Activated CD8-positive, alpha-beta T cell treated with anti-CD3 and anti-CD28 coated beads, Interleukin-2, amount 10 ng/mL, durations not matched to agents 7 days and 5 days (primary cell): ENCODE measurements at places on chromosomes 6 and 20.

GRCh38 chr6:161796681-161797080, 522.8 kb upstream of the AGPAT4 start:
- no peak for DNase-seq

DNA sequence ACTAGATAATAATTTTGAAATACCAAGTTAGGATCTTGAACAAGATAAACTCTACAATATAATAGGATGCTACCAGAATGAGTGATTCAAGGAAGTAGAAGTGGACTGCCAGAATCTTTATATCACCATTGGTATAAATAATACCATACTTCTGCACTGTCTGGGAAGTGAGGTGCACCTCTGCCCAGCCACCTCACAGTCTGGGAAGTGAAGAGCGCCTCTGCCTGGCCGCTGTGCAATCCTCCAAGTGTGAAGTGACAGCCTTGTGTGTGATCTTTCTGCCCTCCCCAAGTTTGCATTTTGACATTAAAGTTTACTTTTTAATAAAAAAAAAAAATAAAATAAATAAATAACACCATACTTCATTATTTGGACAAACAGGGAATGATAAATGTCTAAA, 18.8 kb downstream of the LATS1 start:
- no peak for DNase-seq

GRCh38 chr6:133991096-133991593, 38.1 kb downstream of the TBPL1 start:
- no peak for DNase-seq

DNA sequence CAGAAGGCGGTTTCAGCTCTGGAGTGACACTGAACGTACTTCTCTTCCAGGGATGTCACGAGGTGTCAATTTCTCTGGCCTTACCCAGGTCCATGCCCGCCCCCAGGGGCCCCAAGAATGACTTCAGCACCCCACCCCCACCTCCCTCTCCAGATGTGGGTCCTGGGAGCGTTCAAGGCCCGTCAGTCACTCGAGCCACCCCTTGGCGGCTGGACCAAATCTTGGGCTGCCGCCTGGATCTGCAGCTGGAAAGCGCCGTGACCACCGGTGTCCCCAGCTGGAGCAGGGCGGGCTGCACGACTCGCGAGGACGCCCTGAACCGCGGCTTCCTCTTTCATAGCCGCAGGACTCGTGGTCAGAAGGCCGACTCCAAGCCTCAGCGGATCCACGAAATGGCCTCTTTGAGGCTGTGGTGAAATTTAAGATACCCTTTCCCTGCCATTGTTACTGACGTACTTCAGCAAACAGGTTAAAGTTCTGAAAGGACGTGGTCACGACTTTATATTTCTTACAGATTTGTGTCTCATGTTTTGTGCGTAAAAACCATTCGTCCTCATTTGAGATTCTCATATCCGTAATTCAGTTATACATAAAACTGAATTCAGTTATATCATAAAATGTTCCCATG, 29.3 kb downstream of the TRIM38 start:
- DNase-seq = peak; percentile 62

DNA sequence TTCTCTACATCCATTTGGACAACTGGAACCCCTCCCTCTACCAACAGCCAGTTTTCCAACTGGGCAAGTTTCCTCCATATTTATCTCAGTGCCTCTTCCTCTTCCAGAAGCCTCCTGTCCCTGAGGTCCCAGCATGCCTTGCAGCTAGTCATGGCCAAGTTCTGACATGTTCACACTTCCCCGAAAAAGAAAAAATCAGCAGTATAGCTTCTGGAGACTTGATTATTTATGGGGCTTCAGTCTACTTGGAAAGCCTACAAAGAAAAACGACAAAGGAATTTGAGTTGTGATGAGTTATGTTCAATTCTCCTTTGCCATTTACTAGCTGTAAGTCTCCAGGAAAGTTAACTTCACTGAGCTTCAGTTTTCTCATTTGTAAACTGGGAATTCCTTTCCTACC, 406.5 kb downstream of the MAFB start:
- no peak for DNase-seq

DNA sequence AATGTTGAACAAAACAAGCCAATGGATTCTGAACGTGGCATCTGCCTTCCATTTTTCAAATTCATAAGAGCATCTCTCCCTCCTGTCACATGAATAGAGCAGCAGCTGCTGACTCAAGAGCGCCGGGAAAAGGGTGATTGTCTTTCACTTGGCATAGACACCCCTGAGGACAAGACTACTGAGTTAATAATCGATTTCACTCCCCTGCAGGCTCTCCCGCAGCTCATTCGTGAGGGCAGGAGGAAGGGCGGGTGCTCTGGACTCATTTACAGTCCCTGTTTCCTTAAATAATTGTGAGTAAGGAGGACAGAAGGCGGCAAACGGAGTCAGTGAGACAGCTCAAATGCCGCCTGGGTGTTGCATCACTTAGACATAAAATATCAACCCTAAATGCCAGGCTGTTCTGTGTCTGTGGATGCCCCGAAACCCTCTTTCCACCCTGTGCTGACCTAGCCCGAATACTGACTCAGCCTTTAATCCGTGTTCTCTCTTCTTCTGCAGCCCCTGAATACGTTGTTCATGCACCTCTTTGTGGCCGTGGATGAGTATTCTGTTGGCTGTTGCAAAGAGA, 21.6 kb downstream of the CFAP61 start:
- no peak for DNase-seq

- no peak for DNase-seq
Measured at GRCh38 chr6:68059899-68060298, 575.2 kb upstream of the ADGRB3 start.

DNA sequence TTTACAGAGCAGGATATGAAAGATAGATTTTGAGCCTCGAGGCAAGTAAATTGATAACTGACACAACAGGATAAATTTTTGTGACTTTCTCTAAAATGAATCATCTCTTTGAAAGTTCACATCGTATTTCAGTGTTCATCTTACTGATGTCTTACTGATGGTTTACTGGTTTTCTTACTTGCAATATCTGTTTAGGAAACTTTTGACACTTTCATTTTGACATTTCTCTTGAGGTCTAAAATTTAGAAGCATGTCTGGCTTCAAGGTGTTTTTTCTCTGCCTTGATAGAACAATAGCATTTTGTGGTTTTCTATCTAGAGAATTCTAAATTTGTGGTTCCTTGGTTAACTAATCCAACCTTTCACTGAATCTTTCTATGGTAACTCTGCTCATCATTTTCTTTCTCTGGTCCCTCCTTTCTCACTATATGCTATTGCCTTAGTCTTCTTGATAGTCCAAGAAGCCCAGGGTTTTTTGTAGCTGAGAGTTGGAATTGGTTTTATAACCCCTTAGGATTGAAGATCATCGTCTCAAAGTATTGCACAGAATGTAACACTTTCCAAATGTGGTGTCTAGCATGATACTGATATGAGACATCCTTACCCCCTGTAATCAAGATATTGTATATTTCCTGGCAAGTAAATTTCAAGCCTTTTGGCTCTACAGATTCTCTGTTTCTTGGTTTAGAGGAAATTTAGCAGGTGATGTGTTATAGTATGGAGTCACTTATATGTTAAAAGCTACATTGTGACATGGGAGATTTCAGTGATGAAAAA, 98.7 kb downstream of the RNF144B start:
- DNase-seq = no peak

GRCh38 chr6:170108890-170109587, 181.8 kb downstream of the DLL1 start:
- DNase-seq = no peak

GRCh38 chr6:15892369-15892768, 229.5 kb upstream of the DTNBP1 start:
- DNase-seq = no peak

DNA sequence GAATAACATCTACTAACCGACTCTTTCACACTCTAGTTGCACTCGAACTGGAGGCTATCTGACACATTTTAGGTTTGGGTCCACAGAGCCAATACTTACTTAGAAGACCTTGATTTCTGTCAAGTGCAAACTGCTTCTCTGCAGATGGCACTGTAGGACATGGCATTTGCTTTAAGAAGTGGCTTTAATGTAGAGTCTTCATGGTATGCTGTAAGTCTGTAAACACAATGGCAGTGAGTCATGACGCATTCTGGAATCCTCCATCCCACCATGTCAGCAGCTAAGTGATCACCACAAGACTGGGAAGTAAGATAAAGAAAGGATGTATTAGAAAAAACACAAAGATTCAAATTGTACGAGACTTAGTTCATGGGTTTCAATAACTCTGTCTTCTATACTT, 377.0 kb upstream of the NOX3 start:
- DNase-seq = no peak

- DNase-seq = no peak
Measured at GRCh38 chr6:148653138-148653776, 93.6 kb upstream of the UST start.

GRCh38 chr6:56387621-56388414, 140.4 kb upstream of the COL21A1 start:
- DNase-seq = no peak

GRCh38 chr6:170101281-170102035, 189.4 kb downstream of the DLL1 start:
- DNase-seq = no peak

- no peak for DNase-seq
Measured at GRCh38 chr6:135383766-135384165, 113.8 kb downstream of the AHI1 start.

GRCh38 chr20:17896771-17897369, 71.7 kb downstream of the SNX5 start:
- DNase-seq = no peak

- DNase-seq = no peak
Measured at GRCh38 chr6:101393251-101393828, at the start of gene GRIK2. Gene GRIK2, plus strand, starts transcription at chr6:101393708.

GRCh38 chr20:20521736-20522135, 153.8 kb downstream of the INSM1 start:
- DNase-seq = no peak

- no peak for DNase-seq
Measured at GRCh38 chr20:41249411-41250281, 67.9 kb downstream of the ZHX3 start.

DNA sequence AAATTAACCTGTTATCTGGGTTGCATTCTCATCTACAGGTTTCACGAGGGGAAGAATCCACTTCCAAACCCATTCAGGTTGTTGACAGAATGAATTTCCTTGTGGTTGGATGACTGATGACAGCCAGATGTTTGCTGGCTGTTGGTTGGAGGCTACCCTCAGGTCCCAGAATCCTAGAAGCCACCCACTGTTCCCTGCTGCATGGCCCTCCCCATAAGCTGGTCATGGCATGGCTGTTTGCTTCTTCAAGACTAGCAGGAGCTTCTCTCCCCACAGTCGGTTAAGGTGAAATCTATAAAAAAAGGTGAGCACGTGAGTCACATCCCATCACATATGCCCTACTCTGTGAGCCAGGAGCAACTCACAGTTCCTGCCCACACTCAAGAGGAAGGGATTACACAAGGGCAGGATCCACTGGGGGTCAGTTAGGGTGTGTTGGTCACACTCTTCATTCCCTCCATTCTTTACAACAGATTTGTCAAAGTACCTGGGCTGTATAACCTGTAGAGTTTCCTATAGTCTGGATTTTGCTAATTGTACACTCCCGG, 19.5 kb upstream of the RPS10 start:
- DNase-seq = no peak

- no peak for DNase-seq
Measured at GRCh38 chr6:133466680-133467079, 225.5 kb downstream of the EYA4 start.

- DNase-seq = peak; percentile 44
Measured at GRCh38 chr20:7285918-7286556, 518.6 kb downstream of the BMP2 start.

DNA sequence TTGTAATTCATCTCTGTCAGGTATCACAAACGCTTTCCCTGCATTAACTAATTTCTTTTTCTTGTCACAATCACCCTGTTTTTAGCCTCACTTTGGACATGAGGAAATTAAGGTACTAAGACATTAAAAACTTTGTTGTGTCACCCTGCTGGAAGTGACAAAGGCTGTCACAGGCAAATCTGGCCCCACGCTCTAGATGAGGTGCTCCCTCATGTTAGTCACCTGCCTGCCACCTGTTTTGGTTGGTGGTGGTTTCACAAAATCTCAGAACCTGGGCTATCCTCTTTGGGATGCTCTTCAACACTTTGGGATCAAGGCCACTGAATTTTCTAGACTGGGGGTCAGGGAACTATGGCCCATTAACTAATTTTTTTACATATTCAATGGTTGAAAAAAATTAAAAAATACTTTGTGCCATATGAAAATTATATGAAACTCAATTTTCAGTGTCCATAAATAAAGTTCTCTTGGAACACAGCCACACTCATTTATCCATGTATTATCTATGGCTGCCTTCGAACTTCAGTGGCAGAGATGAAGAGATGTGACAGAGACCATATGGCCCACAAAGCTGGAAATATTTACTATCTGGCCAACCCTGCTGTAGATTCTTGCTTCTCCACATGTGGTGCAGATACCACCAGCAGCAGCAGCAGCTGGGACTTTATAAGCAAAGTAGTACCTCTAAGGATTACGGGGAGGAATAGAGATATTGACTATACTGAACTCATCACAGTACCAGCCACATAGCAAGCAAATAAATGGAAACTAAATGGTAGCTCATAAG, 16.1 kb upstream of the TNFAIP3 start:
- peak; percentile 9 for DNase-seq

GRCh38 chr6:72946774-72947173, 278.5 kb downstream of the KHDC1L start:
- DNase-seq = no peak

GRCh38 chr6:1379017-1379787, 10.2 kb upstream of the FOXF2 start:
- DNase-seq = peak; percentile 36

- DNase-seq = no peak
Measured at GRCh38 chr6:167660944-167661551, 165.7 kb upstream of the AFDN start.

- DNase-seq = no peak
Measured at GRCh38 chr6:17182961-17183360, 81.1 kb downstream of the STMND1 start.

DNA sequence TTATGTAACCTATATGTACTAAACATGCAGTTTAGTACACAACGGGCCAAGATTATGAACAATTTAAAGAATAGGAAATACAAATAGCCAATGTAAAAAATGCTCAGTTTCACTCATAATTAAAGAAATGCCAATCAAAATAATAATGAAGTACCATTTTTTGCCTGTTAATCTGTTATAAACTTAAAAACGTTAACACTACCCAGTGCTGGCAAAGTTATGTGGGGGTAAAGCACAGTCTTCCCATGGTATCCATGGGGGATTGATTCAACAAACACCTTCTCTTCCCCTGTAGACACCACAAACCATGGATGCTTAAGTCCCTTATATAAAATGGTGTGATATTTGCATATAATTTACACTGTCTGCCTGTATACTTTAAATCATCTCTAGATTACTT, 205.3 kb upstream of the SIM1 start:
- DNase-seq = no peak

DNA sequence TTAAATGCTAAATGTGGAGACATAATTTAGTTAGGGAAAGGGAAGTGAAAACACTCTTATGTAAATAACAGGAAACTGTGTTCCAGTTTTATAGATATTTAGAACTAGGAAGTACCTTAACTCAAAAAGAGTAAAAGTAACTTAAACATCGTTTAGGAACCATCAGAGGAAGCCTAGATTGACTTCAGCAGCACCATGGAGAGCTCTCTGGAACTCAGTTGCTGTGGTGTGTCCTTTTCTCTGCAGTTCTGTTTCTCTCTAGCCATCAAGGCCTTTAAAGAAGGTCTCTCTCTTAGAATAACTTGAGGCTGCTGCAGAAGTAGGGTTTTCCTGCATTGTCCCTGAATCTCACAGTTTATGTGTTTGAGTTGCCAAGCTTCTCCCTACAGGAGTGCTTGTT, 26.9 kb downstream of the CLVS2 start:
- no peak for DNase-seq
